Cerebellar nuclear complex (tissue), 1 donor: ENCODE measurements at places on chromosomes 6 and 20.
A peak's percentile ranks its signal among the peaks of the same experiment; 100 is the strongest.

- DNase-seq, result no peak
Measured at GRCh38 chr20:62392621-62393334, 5.9 kb downstream of the RPS21 start.

DNA sequence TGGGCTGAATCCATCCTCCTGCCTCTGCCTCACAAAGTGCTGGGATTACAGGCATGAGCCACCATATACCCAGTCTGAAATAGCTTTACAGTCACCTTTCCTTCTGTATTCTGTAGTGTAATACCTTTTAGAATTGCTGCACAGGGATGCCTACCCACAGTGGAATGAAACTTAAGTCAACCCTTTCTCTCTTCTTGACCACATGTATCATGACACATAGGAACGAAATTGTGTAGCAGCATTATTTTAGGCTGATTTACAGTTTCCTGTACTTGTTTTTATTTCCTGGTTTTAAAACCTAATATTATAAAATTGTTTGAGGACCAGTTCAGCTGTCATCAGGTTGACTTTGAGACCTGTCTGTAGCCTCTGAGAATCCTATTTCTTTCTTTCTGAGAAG, 297.8 kb downstream of the ZFAND3 start:
- no peak for DNase-seq

DNA sequence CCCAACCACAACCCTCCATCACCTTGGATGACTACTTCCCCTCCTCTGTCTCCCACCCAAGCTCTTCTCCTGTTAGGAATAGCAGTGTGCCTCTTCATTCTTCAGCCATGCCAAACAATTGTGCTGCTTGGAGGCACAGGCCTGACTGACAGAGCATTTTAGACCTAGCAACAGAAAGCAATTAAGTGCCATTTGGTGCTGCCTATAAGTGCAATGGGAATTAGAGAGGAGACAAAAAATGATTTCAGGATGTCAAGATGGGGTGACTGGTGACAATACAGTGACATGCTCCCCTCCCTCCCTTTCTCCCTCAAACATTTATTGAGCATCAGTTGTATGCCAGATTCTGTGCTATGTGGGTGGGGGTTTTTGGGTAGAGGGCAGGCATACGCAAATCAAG, 322.6 kb upstream of the MOCS1 start:
- no peak for DNase-seq

DNA sequence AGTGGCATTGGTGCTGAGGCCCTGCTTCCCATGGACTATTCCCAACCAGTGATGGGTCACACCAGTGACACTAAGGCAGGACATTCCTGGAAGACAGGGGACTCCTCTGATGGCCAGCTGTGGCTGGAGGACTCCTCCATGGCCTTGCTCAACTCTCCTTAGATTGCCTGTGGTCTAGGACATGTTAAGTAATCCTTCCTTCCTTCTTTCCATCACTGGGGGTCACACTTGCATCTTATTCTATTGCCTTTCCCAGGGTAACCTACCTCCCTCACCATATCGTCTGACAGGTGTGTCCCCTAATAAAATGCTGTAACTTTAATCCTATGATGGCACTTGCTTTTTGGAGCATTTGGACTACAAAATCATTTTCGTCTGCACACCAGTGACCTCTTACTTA, 24.5 kb upstream of the HLA-A start:
- DNase-seq, result no peak

DNA sequence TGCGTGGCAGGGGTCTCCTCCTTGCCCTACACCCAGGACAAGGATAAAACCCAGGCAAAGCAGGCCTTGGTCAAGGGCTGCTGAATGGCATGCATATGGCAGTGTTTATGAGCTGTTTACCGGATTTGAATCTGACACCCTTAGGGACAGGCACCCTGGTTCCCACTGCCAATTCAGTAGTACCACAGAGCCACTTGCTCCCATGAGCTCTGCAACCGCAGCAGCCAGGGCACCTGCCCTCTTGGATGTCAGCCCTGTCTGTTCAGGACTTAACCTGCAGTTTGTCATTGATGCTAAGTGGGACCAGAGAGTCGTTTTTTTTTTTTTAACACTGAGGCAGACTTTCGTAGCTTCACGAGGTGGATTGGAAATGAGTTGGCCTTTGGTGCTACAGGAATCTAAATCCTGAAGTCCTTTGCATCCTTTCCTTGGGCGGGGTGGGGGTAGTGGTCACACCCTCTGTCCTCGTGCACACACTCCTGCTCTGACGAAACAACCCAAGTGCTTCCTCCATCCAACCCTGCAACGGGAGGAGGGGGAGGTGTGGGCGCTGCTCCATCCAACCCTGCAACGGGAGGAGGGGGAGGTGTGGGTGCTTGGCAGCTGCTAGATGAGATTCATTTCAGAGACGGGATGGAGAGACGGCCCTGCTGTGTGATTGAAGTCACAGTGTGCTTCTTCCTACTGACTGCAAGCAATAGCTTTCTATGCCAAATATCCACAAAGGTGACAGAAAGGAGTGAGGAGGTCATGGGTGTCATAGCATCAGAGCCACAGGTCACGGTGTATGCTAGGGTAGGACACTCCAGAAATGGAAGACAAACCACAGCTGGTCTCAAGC, 166.5 kb downstream of the SMOC2 start:
- DNase-seq, result no peak

- DNase-seq, result no peak
Measured at GRCh38 chr6:144263786-144264185, 21.3 kb upstream of the UTRN start.

DNA sequence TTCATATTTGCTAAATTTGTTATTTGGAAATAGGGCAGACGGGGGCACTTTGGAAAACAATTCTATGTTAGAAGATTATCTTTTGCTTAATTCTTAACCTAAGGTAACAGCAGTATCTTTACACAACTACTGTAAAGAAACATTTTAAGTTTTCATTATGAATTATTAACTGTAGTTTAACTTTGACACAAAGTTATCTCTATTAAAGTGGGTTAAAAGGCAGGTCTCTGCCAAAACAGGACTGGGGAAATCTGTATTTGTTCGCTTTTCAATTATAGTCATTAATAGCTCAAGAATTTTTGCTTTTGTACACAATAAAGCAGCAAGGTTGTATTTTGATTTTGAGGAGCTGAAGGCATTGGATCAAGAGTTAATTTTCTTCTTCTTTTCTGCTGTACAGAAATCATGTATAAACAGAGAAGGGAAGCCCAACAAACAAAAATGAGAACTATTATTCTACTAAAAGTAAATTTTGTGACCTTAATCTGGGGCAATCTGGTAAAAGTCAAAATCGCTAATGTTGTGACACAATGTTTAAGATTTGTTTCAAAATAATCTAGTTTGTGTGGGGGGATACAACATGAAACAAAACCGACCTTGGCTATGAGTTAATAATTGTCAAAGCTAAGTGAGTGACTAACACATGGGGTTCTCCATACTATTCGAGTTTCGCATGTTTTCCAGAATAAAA, 2.9 kb downstream of the STAU1 start:
- DNase-seq, result no peak

GRCh38 chr6:87230801-87231200, 75.4 kb downstream of the ZNF292 start:
- DNase-seq, result no peak

GRCh38 chr6:57267586-57268293, 45.6 kb upstream of the RAB23 start:
- DNase-seq, result no peak

- DNase-seq, result no peak
Measured at GRCh38 chr6:126661646-126662045, 321.7 kb downstream of the CENPW start.

DNA sequence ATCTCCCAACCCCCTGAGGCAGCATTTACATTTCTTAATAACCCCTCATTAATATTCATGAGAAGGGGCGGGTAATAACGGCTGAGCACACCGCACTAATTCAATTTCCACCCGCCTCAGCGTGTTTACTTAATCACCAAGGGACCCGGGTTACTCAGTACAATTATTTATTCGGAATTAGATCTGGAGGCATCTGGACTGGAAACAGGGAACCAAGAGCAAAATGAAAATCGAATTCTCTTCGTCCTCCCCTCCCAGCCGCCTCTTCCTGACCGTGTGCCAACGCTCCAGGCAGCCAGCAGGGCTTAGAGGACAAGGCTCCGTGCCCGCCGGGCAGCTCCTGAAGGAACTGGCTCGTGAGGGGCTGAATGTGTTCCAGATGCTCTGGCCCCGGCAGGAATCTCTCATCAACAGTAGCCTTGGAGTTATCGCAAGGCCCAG, 23.5 kb upstream of the CTNNBL1 start:
- no peak for DNase-seq

DNA sequence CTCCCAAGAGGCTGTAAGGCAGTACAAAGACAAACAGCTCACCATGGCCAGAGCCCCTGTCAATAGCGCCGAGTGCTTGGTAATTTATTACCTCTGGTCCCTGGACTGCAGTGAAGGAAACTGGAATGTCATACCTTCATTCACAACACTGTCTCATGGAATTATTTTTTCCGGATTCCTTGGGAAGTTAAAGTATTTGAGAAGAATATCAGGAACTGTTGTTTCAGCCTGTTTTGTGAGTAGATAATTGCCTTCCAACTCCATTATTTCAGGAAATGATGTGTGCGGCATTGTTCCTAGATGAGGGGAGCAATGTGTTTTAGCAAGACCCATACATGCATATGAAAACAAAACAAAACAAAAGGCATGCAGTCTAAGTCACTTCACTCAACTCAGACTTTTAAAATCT, 64.0 kb downstream of the BLOC1S5 start:
- no peak for DNase-seq

DNA sequence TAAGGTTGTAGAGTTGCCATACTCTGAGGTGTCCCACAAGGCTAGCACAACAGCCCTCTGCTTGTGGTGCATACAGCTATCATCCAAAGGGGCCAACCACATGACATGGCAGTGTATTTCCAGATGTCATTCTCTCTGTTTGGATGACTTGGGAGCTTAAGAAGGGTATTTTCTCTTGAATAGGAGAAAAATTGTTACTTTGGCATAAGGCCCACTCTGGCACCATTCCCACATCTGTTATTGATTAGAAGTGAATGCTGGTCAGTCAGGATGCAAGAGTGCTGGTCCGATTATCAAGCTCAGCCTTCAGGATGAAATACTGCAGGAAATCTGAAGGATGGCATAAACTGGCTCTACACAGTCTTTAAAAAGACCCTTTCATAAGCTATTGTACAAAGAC, 83.6 kb upstream of the C20orf144 start:
- no peak for DNase-seq

DNA sequence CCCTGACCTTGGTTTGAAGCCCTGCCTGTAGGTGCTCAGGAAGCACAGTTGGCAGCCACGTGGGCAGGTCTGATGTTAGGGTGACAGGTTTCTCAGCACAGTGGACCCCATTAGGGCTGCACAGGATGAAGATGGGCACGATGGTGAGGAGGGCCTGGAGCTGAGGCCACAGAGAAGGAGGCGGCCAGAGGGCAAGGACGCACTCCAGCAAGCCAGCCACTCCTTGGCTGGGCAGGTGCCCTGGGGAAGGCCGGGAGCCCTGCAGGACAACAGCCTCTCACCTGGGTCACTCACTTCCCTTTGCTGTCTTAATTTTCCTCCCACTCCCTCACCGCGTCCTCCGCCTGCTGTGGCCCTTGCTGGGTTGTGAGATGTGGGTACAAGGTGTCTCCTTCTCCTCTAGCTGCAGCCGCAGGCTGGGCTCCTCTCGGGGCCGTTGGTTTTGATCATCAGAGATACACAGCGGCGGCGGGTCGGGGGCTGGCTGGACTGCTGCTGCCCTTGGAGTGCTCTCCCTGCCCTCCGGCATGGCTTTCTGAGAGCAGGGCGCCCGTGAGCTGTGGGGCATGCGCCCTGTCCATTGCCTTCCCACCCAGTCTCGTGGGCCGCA, 5.7 kb downstream of the OSBPL2 start:
- no peak for DNase-seq

- peak; percentile 59 for DNase-seq
Measured at GRCh38 chr6:99868074-99868702, 125.8 kb downstream of the MCHR2 start.

DNA sequence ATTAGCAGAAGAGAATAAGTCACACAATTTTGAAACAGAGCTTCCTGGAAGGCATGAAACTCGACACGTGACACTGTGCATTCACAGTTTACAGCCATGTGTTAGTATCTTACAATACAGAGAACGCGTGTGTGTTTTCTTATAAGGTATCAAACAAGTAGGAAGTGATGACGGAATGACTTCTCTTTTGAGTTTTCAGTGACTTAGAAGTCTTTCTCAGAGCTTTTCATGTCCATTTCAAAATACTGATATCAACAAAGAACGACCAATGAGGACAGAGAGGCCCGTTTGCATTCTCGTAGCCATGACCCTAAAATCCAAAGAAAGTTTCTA, 36.6 kb upstream of the DUSP22 start:
- no peak for DNase-seq

- no peak for DNase-seq
Measured at GRCh38 chr20:19924255-19924654, 92.9 kb upstream of the NAA20 start.

- DNase-seq, result no peak
Measured at GRCh38 chr20:38249536-38250310, 10.8 kb downstream of the KIAA1755 start.

DNA sequence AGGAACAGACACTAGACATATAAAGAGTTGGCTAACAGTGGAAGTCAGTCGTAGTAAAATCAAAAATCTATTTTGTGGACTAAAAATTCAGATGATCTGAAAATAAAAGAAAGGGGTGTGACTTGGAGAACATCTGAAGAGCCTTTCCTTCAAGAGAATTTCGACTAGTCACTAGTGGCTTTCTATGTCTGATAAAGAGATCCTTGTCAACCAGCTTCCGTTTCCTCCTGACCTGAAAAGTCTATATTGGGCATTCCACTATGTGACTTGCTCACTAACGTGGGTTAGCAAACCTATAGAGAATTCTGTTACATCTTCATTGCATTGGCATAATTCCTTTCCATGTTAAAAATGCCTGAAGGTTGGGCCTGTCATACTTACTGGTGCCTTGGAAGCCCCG, 25.9 kb downstream of the TRAF3IP2 start:
- DNase-seq, result no peak

DNA sequence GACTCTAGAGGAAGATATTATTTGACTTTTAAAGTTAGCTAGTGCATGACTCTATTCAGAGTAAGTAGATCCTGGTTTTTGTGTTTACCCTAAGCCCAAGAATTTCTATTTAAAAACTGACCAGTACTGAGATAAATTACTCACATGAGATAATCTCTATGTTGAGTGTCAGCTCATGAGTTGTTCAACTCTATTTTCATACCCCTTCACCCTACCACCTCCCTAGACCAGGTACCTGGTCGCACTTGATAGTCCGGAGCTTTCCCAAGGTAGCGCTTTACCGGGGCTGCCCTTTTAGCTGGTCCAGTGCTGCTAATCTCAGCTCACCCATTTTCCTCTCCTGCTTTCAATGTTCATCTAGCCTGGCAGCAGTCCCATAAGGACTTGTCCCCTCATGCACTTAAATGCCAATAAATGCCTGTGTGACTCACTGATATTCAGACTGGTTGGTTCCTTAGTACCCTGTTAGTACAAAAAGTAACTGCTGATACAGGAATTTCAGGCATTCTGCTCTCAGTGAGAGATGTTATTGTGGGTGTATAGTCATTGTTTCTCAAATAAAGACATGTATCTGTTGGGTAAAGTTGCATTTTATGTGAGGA, 503.9 kb downstream of the ADGRB3 start:
- no peak for DNase-seq

GRCh38 chr6:166446567-166447065, 63.9 kb upstream of the MPC1 start:
- DNase-seq, result no peak
